ENCODE measurements at places on chromosomes 11 and 22.

GRCh38 chr11:78733031-78733430 lies 158.4 kb upstream of the NARS2 start:
- no peak for DNase-seq

GRCh38 chr22:29700900-29701154 lies 19.0 kb upstream of the CABP7 start:
- DNase-seq = no peak

DNA sequence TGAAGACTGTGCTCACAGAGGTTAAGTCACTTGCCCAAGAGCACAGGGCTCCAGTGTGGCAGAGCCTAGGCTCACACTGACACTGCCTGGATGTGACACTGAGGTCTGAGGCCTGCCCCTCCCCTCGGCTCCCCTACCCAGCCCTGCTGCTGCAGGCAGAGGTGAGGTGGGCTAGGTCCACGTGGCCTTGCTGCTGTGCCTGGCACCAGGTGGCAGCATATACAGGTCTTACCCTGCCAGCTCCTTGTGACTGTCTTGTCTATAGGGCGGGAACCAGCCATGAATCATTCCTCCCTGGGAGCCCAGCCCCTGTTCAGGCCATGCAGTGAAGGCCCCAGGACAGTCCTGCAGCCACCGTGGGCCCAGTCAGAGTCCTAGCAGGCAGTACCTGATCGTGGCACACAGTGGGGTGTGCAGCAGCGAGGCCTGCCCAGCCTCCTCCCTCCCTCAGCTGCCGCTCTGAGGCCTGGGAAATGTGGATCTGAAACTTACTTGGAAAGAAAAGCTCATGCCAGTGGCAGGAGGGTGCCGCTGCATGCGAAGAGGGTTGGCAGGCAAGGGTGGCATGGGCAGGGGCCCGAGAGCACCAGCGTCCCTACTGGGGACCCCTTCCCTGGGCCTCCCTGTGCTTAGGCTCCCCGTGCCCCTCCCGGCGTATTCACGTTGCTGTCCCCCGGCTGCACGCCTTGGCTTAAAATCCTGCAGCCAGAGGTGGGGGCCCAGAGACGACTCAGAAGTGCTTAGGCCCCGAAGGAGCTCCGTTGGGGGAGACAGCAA lies 1.2 kb upstream of the CERK start:
- peak; percentile 61 for DNase-seq

- DNase-seq = no peak
These were observed 21.1 kb upstream of the CSTF3 start for GRCh38 chr11:33182246-33182878.

- DNase-seq = no peak
These were observed 24.4 kb upstream of the SHISAL1 start for GRCh38 chr22:44336962-44337677.

- no peak for DNase-seq
These were observed 14.6 kb upstream of the IGLL5 start for GRCh38 chr22:22872722-22873708.

DNA sequence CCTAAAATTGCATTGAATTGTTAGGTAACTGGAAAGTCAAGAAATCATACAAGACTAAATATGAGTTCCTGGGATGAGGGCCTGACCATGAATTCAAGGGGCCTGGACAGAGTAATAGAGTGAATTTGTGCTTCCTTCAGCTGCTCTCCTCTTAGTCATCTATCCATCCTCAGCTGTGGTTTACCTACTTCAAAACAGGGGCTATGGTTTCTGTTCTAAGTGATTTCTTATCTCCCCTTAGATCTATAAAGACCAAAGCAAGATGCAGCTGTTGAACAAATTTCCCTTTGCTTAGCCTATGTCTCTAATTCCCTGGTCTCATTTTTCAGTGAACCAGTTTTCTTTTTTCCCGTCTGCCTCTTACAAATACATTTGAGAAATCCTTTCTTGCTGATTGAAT lies 428.5 kb downstream of the FAM181B start:
- DNase-seq = no peak

DNA sequence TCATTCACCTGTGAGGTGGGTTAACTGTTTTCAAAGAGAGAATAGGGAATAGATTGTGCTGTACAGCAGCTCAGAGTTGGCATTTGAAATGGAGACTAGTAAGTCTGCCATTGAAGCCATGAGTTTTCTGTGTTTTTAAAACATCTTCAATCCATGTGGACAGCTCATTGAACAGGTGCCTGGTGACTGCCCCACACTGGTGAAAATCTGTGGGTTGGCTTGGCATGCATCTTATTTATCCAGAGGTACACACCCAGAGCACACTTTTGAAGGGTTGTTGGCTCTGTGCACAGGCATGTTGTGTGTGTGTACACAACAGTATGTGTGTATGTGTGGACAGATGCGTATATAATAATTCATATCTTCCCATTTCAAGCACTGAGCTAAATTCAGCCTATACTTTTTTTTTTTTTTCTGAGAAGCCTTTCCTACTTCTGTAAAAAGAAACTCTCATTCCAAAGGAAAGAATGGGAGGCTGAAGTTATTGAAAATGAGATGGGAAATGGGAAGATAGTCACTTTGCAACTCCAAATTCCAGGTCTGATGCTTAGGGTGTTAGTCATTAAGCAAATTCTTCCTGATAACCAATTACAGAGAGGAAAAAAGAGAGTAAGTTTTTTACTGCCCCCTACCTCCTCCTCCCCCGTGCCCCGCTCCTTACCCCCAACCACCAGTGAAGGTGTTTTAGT lies 7.0 kb upstream of the LYVE1 start:
- DNase-seq = no peak

GRCh38 chr11:124147951-124148350 lies 32.7 kb downstream of the VWA5A start:
- no peak for DNase-seq

- no peak for DNase-seq
These were observed 6.4 kb upstream of the REXO2 start for GRCh38 chr11:114432893-114433292.

- no peak for DNase-seq
These were observed 81.6 kb upstream of the LARGE1 start for GRCh38 chr22:34001701-34002466.

GRCh38 chr22:38504731-38505540 lies 1.2 kb downstream of the DDX17 start:
- DNase-seq = peak; percentile 58

- no peak for DNase-seq
These were observed 16.0 kb downstream of the CSTPP1 start for GRCh38 chr11:46952553-46952952.

GRCh38 chr11:1203505-1204271 lies 19.2 kb upstream of the MUC5B start:
- DNase-seq = peak; percentile 26

GRCh38 chr22:26259510-26259909 lies 90.2 kb downstream of the SEZ6L start:
- peak; percentile 43 for DNase-seq

- no peak for DNase-seq
These were observed 32.5 kb upstream of the POLD3 start for GRCh38 chr11:74559934-74560309.

DNA sequence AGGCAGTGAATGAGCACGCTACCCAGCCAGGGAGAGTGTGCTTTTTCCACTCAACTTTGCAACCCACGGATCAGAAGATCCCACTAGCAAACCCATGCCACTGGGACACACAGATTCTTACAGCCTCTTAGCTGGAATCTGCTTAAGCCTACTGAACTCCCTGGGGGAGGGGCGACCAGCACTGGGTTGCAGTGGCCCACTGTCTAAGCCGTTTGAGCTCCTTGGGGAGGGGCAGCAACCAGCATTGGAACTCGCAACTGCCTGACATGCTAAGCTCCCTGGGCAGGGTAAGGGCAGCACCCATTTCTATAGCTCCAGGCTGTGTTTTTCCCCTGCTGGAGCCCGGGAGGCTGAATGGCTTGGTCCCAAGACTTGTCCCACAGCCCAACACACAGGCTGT lies 99.6 kb downstream of the FAM168A start:
- no peak for DNase-seq

- DNase-seq = no peak
These were observed 1.4 kb upstream of the CPT1A start for GRCh38 chr11:68843052-68843561.

DNA sequence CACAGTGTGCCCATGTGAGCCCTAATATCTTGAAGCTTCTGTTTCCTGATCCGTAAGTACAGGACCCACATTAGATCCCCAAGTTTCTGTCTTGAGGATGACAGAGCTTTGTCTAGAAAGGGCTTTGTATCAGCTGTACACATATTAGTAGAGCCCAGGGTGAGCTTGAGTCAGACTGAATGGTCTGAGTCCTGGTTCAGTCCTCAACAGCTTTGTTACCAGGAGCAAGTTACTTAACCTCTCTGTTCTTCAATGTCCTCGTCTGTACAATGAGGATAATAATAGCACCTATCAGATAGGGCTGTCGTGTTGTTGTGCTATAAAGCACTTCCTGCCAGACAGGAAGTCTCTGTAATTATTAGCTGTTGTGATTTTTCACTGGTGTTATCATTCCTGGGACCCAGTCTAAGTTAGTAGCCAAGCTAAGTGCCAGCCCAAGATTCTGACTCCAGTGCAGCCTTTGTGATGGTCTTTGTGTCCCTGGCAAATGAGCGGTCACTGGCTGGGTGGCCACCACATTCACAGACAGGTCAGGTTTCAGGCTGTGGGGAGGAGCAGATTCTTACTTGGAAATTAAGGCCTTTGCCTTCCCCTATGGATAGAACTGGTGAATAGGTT lies 6.8 kb downstream of the TOM1 start:
- no peak for DNase-seq

DNA sequence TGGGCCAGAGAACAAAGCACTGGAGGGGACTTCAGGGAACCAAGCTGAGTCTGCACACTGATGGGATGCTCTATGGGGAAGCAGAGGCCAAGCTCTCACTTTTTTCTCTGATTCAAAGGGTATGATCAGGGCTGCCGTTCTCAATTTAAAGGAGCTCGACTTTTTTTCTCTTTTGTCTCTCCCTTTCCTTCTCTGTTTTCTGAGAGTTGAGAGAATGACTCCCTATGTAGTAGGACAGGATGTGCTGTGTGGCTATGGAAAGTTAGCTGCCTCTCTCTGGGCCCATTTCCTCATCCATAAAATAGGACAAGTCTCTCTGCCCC lies 7.9 kb downstream of the ADORA2A start:
- no peak for DNase-seq

GRCh38 chr22:46356496-46357480 lies 21.3 kb downstream of the TRMU start:
- no peak for DNase-seq

DNA sequence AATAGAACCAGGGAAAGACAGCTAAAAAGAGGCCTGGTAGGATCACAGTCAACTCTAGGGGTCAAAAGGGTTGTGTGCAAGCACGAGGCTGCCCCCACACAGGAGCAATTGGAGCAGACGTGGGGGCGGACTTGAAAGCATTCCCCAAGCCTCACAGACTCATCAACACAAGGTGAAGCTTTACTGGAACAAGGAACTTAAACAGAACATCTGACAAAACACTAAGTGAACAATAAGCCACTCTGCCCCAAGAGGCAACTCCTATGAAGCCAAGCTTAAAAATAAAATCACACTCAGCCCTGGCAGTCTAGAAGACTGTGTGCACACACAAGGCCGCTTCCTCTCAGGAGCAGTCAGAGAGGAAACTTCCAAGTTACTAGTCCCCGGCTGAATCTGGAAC lies 32.2 kb upstream of the TEAD1 start:
- no peak for DNase-seq

DNA sequence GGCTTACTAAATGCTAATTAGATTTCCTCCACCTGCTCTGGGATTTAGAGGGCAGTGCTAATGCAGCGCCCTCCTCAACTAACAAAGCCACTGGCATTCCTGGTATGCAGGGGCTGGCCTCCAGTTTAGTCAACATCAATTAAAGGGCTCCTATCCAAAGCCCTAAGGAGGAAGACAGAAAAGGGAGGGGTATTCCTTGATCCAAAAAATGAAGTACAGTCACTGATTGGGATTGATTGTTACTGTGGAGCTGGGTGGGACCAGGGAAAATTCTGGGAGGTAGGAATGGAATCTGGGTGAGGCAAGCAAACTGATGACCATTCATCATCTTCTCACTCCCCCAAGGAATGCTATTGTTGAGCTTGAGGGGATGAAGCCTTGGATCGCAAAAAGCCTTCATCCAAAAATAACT lies 52.2 kb downstream of the GAB2 start:
- no peak for DNase-seq

DNA sequence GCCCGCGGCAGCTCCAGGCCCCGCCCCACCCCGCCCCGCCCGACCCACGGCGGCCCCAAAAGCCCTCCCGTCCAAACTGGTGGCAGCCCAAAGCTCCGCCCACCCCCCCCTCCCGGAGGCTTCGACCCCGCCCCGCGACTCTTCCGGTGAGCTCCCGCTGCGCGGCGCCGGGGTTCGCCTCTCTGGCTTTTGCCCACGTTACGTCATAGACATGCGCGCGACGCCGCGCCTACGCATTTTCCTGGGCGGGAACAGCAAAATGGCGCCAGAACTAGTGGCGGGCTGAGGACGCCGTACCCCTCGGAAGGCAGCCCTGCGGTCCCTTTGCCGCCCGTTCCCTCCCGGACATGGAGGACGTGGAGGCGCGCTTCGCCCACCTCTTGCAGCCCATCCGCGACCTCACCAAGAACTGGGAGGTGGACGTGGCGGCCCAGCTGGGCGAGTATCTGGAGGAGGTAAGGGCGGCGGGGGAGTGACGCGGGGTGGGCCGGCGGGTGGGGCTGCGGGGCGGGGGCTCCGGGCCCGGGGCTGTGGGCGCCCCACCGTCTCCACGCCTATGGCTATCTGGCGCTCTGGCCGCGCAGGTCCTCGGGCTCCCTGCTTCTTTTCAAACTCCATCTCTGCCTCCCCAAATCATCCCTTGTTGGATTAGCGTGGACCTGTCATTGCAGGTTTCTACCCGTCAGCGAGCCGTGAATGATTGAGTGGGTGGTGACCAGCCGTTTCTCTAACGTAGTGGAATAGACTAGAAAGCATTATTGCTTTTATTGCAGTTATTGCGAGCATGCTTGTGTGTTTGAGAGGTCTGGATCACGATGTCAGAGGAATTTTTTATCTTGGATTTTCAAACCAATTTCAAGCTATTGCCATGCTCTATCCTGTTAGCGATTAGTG lies at the start of gene NCAPH2:
Gene NCAPH2, plus strand, starts transcription at position 234 of the 894 bp plus-strand sequence. Its CDS starts 114 bp downstream, at position 348.
- peak; percentile 98 for DNase-seq

GRCh38 chr11:131938351-131938751 lies 567.9 kb downstream of the NTM start:
- DNase-seq = no peak

DNA sequence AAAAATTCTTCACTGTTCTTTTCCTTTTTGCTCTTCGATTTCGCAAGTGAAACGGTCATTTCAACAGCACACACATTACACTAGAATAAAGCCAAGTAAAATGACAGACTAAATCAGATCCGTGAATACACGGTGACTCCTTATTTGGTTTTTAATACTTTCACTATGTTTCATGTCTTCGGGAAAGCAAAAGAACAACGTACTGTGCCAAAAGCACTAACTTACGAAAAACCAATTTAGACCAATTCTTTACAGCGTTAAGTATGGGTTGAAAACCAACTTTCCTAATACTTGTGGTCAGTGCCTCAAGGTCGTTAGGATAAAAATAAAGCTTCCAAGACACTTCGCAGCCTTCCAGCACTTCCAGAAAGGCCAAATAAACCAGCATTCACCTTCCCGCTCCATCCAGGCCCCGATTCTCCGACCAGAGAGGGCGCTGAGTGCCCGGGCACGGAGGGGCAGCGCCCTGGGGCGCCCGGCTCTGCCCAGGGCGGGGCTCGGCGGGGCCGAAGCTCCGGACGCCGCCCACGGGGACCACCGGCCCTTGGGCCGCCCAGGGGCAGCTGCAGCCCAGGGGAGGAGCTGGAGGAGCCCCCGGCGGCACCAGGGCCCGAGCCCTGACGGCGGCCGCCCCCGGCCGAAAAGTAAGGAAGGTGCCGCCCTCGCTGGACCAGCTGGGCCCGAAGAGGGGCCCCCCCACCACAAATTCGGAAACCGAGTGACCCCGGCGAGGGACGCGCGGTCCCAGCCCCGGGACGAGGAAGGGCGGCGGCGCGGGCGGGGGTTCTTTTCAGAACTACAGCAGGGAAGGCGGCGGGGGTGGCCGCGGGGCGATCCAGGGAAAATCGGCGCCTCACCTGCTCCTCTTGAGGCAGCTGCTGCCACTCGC lies 499 bp downstream of the ATL3 start:
- DNase-seq = peak; percentile 73
